ENCODE measurements at places on chromosomes 3 and 15.

DNA sequence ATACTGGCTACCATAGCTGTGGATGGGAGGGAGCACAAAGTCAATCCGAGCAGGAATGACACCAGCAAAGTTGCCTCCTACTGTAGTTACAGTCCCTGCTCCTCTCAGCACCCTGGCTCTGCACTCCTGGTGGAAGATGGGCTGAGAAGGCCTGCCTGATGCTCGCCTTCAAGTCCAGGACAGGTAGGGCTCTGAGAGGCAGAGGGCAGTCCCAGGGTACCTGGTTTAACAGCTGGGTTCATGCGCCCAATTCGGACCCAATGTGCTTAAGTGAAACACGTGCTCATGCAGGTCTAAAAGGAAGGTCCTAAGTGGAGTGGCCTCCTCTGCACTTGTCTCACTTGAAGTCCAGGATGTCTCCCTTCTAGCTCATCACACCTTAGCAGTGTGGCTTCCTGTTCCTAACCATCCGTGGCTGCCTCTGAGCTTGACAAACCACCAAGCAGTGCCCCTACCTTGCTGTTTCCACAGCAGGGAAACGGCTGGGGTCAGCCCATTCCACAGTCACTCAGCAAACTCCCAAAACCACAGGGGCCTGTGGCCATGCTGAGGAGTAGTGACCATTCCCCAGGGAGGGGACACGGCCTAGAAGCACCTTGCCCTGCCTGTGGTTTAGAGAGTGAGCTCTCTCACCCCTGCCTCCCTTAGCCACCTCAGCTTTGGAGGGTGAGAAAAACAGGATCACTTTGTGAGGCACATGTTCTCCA, 3.9 kb upstream of the MUSTN1 start:
- DNase-seq, result no peak

GRCh38 chr15:90931575-90931827, 848 bp downstream of the HDDC3 start:
- no peak for DNase-seq

GRCh38 chr3:26713091-26713490, 90.5 kb downstream of the LRRC3B start:
- no peak for DNase-seq

DNA sequence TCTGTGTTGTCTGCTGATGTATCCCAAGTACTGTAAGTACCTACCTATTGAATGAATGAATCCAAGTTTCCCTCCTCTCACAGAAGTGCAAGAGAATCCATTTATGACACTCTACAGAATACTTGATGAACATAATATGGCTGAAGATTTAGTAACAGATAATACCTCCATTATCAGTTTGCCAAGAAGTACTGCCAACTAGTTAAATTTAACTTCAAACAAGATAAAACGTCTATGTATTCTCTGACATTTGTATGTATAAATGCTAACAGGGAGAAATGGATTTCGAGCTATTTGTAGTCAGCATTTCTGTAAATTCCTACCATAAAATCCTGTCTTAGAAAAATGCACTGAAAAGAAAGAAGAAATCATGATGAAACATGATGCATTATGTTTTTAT, 217.6 kb downstream of the STT3B start:
- DNase-seq, result no peak

DNA sequence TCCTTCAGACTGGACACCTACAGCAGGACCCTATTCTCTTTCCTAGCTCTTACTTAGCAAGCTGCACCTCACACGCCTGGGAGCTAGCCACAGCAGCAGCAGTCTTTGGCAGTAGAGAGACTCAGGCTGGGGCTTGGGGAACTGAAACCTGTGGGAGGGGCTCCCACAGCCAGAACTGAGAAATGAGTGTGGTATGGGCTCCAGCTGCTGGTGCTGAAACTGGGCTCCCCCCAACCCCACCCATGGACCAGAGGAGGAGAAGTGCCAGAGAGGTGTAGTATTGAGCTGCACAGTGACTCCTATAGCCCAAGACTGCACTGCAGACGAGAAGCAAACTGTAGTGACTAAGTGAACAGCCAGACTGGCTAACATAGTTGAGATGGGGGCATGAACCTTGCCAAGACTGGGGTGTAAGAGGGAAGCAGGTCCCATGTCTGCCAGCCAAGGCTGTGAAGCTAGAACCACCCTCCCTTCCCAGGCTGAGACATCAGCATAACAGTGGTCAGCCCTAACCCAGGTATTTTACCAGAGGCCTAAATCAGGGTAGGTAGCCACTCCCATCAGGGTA, 62.5 kb downstream of the MYO5A start:
- DNase-seq, result no peak

DNA sequence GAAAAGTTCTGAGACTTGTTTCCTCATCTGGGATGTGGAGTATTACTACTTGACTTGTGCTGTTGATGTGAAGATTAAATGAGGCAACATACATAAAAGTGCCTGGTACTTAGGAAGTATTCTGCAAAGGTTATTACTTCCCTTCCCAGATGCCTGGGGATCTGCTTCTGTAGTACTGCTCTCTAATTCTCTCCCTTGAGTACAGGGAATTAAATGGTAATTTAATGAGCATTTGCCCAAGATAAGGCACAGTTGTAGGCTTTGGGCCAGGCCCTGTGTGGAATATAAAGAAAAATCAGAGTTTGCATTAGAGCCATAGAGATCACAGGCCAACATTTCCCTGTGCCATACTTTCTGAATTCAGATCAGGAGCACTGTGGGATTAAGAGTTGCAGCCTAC, 84.4 kb downstream of the LARS2 start:
- no peak for DNase-seq

DNA sequence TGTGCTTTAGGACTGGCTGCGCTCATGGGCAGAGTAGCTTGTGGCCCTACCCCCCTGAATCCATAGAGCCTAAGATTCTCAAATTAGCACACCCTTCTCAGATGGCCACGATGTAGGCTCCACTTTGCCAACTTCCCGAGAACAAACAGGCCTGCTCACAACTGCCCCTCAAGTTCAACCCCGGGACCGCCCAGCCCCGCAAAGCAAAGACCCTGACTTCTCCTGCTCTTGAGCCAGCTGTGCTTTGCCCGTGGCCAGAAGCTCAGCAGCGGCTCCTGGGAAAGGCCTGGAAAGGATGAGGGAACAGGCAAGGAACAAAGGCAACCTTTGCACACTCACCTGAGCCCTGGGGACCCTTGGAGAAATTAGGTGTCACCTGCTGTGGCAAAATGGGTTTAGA, 32.0 kb downstream of the CYP11A1 start:
- no peak for DNase-seq

DNA sequence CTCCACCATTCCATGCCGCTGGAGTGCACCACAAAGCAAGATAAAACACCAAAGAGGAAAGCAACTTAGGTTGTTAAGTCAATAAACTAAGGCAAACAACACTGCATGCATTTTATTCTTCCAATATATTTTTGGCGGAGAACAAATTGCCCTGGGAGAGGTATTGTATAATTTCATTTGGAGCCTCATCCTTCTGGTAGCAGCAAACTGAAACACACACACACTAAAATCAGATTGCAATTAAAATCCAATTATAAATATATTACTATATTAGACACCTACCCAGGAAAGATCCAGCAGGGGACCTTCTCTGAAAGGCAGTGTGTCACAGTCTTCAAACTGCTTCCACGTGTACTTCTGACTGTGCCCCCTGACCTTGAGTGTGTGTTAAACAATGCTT, 102.3 kb downstream of the RORA start:
- no peak for DNase-seq

GRCh38 chr15:87703327-87704111, 553.0 kb downstream of the NTRK3 start:
- DNase-seq, result no peak

- no peak for DNase-seq
Observed at GRCh38 chr3:21062831-21063294, 688.1 kb downstream of the ZNF385D start.

DNA sequence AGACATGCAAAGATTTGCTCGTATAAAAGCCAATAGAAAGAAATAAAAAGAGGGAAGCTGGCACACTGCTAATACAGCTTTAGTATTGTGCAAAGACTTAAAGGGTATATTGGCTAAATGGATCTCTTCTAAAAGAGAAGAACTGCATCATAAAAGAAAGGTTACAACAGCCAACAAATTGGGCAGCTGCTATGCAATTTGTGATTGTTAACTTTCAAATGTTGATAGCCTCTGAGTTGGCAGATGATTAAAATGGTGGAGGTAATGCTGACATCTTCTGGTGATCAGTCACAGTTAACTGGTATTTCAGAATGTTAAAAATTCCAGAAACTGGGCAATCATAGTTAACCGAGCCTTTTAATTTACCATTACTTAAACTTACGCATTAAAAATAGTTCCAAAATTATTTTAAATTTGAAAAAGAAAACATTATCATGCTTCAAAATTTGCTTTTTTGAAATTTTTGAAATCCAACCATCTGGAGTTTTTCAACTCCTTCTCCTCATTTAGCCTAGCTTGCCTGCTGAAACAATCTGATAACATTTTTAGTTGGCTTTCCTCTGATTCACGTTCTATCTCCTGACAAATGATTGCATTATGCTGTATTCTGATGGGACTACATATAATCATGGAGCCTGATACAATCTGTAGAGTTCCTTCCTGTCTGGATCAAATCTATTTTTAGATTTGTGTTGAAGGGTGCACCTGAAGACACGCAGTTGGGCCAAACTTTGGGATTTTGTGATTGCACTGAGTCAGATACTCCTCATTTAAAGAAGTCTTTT, 144.0 kb upstream of the PDZRN3 start:
- no peak for DNase-seq

- no peak for DNase-seq
Observed at GRCh38 chr3:87227835-87228144, 681 bp downstream of the CHMP2B start.

Measured in NCI-H2029 treated with DMSO at 0.1 percent for 48 hours (cell line).